EL (cell line): ENCODE measurements at places on chromosomes 11 and 22.

DNA sequence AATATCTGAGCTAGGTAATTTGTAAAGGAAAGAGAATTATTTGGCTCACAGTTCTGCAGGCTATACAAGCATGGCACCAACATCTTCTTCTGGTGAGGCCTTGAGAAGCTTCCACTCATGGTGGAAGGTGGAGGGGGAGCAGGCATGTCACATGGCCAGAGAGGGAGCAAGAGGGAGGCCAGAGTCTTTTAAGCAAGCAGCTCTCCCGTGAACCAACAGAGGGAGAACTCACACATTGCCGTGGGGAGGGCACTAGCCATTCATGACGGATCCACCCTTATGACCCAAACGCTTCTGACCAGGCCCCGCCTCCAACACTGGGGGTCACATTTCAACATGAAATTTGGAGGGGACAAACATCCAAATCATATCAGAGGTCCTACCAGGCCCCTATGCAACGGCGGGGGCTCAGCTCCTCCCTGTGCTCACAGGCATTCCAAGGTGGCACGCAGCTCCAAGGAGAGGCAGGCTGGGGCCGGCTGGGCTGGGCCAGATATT, 4.6 kb downstream of the C11orf96 start:
- no peak for DNase-seq

GRCh38 chr11:1854949-1855885, 2.3 kb downstream of the LSP1 start:
- DNase-seq: no peak

- DNase-seq: no peak
Measured at GRCh38 chr11:134371436-134372185, 39.8 kb downstream of the GLB1L2 start.

- no peak for DNase-seq
Measured at GRCh38 chr11:60995798-60996197, 24.3 kb downstream of the CD6 start.

- DNase-seq: no peak
Measured at GRCh38 chr11:128045094-128045725, 542.1 kb downstream of the ETS1 start.

GRCh38 chr11:46249103-46249937, 28.1 kb upstream of the CREB3L1 start:
- peak; percentile 57 for DNase-seq

DNA sequence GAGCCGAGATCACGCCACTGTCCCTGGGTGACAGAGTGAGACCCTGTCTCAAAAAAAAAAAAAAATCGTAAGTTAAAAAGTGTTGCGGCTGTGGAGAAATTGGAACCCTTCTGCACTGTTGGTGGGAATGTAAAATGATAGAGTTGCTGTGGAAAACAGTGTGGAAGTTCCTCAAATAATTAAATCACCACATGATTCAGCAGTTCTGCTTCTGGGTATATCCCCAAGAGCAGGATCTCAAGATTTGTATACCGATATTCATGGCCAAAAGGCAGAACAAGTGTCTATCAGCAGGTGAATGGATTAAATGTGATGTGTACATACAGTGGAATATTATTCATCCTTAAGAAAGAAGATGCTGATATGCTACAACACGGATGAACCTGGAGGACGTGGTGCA, 3.8 kb downstream of the SELENOO start:
- DNase-seq: no peak

GRCh38 chr11:71338801-71339395, 86.5 kb upstream of the SHANK2 start:
- no peak for DNase-seq

GRCh38 chr11:63567044-63567840, 4.1 kb upstream of the PLAAT2 start:
- DNase-seq: peak; percentile 82

GRCh38 chr11:32105871-32106560, 15.1 kb downstream of the RCN1 start:
- no peak for DNase-seq

- DNase-seq: no peak
Measured at GRCh38 chr11:36132940-36133339, 156.3 kb downstream of the COMMD9 start.
